RKO (cell line): ENCODE measurements at places on chromosomes 2 and 18.

GRCh38 chr2:103166456-103167324, 404.9 kb downstream of the TMEM182 start:
- DNase-seq: no peak

DNA sequence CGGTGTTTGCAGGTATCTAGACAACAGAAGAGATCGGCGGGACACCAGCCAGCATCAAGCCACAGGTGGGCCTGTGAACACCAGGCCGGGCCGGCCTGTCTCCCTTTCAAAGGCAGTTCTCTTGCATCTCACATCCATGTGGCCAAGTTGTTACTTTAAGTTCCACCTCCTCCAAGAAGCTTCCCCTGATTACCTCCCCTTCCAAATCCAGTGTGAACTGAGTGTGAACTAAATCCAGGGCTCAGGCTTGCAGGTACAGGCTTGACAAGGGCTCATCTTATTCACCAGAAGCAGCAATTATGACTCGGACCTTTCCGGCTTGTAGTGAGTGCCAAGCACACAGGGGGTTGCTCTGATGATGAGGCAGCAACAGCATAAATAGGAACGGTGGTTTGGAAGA, 3.9 kb downstream of the CRACDL start:
- DNase-seq: no peak

DNA sequence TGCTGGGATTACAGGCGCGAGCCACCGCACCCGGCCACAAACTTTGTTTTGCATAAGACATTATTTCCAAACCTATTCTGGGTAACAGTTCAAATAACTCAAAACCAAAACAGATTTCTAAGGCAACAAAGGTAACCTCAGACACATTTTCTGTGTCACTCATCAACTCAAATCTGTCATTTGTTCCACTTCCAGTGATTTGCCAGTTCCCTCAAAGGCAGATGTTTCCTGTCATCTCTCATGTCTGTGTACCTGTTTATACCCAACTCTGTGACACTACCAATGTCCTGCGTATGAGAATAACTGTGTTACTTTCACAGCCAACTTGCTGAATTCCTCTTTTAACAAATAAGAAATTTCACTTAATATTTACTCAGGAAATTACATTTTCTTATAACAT, 54.4 kb downstream of the SCN3A start:
- no peak for DNase-seq

- DNase-seq: no peak
Observed at GRCh38 chr2:188277786-188278185, 13.9 kb upstream of the GULP1 start.

DNA sequence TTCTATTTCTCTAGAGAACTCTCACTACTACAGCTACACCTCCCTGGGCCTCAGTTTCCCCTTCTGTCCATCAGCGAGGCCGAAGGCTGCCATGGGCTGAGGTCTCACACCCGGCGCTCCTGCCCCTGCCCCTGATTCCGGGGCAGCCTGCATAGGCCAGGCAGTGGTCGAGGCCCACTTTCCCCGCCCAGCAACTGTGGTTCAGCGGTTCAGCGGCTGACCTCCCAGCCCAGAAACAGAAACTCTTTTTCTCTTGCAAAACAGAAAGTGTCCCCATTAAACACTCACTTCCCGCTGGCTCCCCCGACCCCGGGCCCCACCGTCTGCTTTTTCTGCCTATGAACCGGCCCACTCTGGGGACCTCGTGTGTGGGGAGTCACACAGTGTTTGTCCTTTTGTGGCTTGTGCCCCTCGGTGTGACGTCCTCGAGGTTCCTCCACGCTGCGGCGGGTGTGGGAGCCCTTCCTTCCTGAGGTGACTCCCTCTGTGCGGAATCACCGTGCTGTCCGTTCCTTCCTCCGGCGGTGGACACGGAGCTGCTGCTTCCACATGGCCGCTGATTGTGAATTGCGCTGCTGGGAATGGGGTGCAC, 16.0 kb downstream of the PDCD1 start:
- no peak for DNase-seq

DNA sequence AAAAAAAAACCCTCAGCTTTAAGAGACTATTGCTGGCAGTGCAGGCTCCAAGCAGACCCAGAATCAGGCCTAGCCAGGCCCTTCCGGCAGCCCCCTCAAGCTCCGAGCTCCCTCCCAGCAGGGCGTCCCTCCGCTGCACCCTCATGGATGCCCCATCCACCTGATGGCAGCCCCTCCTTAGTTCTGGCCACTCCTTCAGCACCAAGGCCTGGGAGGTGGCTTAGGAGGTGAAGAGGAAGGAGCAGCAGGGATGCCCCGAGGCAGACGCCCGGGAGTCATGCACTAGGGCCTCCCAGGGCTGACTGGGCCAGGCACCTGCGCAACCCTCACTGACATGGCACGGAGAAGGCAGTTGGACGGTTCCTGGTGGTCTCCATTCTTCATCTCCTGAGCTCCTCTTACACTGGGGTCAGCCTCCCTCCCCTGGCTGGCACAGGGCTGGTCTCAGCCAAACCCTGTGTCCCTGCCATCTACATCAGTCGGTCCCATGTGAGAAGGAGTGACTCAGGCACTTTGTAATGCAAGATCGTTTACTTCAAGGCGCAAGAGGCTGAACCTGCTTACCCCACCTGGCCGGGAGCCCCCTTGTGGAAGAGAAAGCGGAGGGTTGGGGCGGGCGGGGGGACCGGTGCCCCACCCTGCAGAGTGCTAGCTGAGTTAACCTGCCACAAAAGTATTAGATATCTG, 53.5 kb upstream of the ID2 start:
- no peak for DNase-seq

DNA sequence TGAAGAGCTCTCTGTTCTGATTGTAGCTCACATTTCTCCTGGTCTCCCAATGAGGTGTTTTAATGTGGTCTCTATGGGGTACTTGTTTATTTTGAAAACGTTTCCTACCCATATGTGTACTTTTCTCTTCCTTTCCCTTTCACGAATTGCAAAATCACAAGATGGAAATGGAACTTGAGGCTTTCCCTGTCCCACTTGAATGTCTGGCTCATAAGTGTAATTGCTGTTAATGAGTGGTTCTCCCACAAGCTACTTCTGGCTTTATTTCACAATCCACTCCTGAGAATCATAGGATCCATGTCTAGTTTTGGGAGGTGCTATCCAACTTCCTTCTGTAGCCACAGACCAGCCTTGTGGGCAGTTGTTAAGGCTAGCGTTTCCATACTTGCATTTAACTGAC, 81.1 kb upstream of the CAVIN2 start:
- no peak for DNase-seq
